ENCODE measurements at places on chromosomes 6 and 20.

- no peak for DNase-seq
These were observed 85.6 kb downstream of the TTLL2 start for GRCh38 chr6:167410462-167410861.

- DNase-seq = no peak
These were observed 74.1 kb downstream of the HFE start for GRCh38 chr6:26161322-26161721.

- DNase-seq = no peak
These were observed 31.0 kb upstream of the NTSR1 start for GRCh38 chr20:62677678-62678077.

- DNase-seq = no peak
These were observed 71.8 kb downstream of the JPH2 start for GRCh38 chr20:44115181-44115580.

DNA sequence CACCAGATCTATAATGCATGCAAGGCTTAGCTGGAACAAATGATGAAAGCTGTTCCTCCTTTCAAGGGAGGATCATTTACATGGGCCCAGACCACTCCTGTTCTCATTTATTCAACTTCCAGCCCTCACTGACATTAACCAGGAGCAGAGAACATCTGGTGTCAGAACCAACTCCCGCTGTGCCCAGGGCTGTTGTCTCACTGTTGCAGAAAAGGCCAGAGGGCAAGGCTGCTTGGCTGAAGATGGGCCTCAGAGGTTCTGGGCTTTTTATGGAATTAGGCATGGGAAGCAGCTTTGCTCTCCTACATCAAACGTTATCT lies 164.2 kb downstream of the GMPR start:
- DNase-seq = no peak

GRCh38 chr6:4655196-4656025 lies 120.8 kb upstream of the CDYL start:
- DNase-seq = no peak

- DNase-seq = no peak
These were observed 669.2 kb downstream of the PRKN start for GRCh38 chr6:162058281-162058875.

- peak; percentile 57 for DNase-seq
These were observed 24.9 kb upstream of the IER3 start for GRCh38 chr6:30769088-30769852.

- DNase-seq = no peak
These were observed 55.6 kb downstream of the CARMIL1 start for GRCh38 chr6:25334793-25335192.

GRCh38 chr6:32700391-32701040 lies 34.1 kb upstream of the HLA-DQB1 start:
- DNase-seq = no peak

GRCh38 chr6:169503422-169504152 lies 198.2 kb downstream of the WDR27 start:
- DNase-seq = no peak

Measured in omental fat pad (tissue), 4 donors.